ENCODE measurements at places on chromosomes 2 and 18. TPM values are rescaled to one million over a fixed set of nuclear protein-coding genes. Genes with fewer than 3 reads are reported as not detected.

DNA sequence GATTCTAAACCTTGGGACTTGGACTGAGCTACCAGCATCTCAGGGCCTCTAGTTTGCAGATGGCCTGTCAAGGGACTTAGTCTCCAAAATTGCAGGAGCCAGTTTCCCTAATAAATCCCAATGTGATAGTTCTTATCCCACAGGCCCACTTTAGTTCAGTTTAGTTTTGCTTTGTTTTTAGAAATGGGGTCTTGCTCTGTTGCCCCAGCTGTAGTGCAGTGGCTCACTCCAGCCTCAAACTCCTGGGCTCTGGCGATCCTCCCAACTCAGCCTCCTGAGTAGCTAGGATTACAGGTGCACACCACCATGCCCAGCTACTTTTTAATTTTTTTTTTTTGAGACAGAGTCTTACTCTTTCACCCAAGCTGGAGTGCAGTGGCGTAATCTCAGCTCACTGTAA lies 2.6 kb upstream of the SF3B1 start:
- no peak for DNase-seq

GRCh38 chr2:240498171-240498957 lies 59.4 kb downstream of the ANKMY1 start:
- no peak for DNase-seq

DNA sequence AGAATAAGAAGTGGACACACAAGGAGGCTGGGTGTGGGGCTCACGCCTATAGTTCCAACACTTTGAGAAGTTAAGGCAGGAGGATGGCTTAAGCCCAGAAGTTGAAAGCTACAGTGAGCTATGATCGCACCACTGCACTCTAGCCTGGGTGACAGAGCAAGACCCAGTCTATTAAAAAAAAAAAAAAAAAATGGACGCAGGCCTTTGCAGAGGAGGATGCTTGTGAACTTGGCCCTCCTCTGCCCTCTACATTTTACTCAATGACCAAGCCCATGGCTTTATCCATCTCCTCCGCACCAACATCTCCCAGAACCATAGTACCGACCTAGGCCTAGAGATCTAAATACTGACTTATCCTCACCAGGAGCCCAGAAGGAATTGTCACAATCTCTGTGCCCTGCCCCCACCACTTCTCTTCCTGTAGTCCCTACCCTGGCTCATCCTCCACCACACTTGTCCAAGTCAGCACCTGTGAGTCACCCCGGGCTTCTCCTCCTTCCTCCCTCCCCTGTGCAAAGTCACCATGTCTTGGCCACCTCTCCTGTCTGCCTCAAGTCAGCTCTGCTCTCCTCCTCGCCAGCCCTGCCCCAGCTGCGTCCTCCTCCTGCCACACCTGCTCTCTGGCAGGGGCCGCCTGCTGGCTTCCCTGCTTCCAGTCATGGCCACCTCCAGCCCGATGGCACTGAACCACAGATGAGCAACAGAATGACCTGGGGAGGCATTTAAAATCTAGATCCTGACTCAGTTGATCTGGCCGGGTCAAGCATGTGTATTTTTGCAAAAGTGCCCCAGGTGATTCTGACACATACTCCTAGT lies 35.8 kb upstream of the ASPRV1 start:
- no peak for DNase-seq

- DNase-seq, result no peak
Measured at GRCh38 chr18:42412281-42412680, 457.2 kb downstream of the PIK3C3 start.

- DNase-seq, result peak; percentile 82
Measured at GRCh38 chr2:240143801-240144648, 3.6 kb upstream of the OTOS start.

- peak; percentile 70 for DNase-seq
Measured at GRCh38 chr2:209476367-209477208, 52.7 kb downstream of the MAP2 start.

- no peak for DNase-seq
Measured at GRCh38 chr2:145055651-145056050, 535.7 kb upstream of the ZEB2 start.

DNA sequence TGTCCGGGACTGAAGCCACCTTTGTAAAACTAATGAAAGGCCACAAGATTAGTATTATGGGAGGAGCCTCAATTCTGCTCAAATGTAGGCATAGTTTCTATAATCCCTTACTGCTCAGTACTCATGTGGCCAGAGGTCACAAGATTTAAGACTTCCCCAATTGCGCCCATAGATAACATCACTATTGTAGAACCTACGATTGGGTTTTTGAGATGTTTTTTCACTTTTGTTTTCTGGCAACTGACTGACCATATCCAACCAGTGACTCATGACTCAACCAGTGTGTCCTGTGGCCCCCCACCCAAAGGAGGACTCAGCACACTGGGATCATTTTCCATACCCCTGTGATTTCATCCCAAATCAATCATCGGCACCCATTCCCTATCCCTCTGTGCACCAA lies 15.2 kb upstream of the TSPYL6 start:
- DNase-seq, result no peak

GRCh38 chr2:207926989-207927300 lies 98.4 kb downstream of the PLEKHM3 start:
- DNase-seq, result no peak

GRCh38 chr2:152433289-152433688 lies 98.3 kb downstream of the FMNL2 start:
- DNase-seq, result no peak

GRCh38 chr2:70537840-70538239 lies 15.8 kb downstream of the TGFA start:
- no peak for DNase-seq

DNA sequence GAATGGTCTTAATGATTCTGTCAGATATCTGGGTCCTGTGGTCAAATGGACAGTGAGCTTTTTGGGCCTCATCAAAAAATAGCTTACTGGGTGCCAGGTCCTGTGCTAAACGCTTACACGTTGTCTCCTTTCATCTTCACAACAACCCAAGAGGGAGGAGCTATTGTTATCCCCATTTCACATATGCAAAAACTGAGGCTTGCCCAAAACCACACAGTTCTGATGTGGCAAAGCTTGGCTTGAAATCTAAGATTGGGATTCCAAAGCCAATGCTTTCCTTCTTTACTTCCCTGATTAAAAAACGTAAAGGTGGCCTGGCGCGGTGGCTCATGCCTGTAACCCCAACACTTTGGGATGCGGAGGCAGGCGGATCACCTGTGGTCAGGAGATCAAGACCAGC lies 69.3 kb downstream of the ACTR2 start:
- no peak for DNase-seq

GRCh38 chr18:26044807-26045206 lies 45.6 kb downstream of the SS18 start:
- DNase-seq, result no peak

DNA sequence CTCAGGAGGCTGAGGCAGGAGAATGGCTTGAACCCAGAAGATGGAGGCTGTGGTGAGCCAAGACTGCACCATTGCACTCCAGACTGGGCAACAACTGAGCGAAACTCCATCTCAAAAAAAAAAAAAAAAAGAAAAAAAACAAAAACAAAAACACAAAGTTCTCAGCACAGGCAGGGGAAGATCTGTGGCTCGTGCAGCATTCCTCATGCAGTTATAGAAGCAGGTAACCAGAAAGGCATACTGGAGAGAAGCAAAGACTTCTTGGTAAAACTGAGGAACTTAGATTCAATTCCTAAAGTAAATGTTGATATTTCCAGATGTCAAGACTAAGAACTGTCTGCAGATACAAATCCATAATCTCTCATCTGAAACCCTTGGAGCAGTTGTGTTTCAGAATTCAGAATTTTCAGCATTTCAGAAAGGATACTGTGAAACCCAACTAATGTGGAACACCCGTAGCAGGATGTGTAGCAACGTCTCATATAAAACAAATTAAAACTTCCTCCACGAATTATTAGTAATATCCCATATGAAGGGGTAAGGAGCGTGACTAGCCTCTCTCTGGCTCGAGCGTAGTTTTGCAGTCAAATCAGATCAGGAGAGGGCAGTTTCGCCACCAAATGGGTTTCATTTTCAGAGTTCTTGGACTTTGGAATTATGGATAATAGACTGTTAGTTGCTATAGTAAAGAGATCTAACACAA lies 13.2 kb upstream of the SLC25A52 start:
- no peak for DNase-seq

GREB1L gene
- 4.4 TPM for total RNA-seq

POTEI gene
- not detected for total RNA-seq

HMSD gene
- not detected for total RNA-seq

KCNJ13 gene
- total RNA-seq, result not detected

VIT gene
- total RNA-seq, result 15.0 TPM

FASTKD1 gene
- total RNA-seq, result 18.9 TPM

CRYGD gene
- not detected for total RNA-seq

All from sigmoid colon (tissue), 7 donors.